ENCODE measurements at places on chromosomes 12 and 14.

- no peak for DNase-seq
Observed at GRCh38 chr12:40107803-40108620, 2.1 kb upstream of the SLC2A13 start.

DNA sequence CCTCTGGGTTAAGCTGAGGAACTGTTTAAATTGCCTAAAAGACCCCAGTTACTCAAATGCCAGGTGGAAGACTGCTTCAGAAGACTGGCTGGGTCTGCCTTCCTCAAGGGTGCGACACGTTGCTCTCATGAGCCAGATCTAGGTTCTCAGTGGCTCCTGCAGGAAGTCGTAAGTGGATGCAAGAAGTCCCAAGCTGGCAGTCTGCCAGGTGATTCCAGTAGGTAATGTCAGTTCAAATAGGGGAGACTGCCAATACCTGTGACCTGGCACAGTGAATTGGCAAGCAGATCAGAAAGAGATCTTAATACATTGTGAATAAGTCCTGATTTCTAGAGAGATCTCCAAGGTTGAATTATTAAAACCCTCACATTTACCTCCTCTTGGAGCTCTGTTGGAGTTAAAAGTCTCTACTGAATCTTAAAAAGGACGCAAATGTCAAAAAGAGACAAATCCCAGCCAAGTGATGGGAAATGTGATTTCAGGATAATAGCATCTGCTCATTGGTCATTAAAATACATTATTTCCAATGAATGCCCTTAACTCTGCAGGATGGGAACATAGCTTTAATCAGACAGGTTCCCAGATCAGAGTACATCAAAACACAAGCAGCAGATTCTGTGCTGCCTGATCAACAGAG lies 98.8 kb upstream of the FRMD6 start:
- no peak for DNase-seq

- no peak for DNase-seq
Observed at GRCh38 chr12:28626504-28626903, 436.2 kb downstream of the CCDC91 start.

DNA sequence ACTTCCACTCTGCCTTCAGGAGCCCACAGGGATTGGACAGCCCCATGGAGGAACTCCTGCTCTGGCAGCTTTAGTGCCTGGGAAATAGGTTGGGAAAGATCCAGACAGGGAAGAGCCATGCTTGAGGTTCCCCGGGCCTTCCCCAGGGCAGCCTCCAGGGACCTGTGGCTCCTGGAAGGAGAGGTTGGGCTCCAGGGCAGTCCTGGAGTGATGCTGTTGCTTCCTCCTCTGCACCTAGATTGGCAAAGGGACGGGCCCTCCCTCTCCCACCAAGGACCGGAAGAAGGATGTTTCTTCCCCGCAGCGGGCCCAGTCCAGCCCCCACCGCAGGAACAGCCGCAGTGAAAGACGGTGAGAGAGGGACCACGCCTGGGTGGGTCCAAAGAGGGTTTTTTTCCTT lies 16.5 kb downstream of the VASH1 start:
- no peak for DNase-seq

DNA sequence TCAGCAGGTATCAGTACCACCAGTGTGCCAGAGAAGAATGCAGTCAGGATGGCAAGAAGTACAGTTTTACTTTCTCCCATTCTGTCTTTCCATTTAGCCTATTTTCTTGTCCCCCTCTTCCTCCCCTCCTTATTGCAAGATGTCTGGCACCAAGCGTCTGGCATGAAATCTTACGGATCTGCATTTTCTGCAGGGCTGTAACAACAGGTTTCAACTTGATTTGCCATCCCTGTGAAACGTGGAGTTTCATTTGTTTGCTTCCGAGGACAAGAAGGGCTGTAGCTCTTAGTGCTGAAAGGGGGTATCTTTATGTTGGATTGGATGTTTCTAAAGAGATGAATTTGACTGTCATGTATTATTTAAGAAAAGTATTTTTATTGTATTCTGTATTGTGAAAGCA lies 1110.6 kb downstream of the BCL11B start:
- no peak for DNase-seq

- no peak for DNase-seq
Observed at GRCh38 chr14:84750284-84750683, 779.7 kb upstream of the FLRT2 start.

DNA sequence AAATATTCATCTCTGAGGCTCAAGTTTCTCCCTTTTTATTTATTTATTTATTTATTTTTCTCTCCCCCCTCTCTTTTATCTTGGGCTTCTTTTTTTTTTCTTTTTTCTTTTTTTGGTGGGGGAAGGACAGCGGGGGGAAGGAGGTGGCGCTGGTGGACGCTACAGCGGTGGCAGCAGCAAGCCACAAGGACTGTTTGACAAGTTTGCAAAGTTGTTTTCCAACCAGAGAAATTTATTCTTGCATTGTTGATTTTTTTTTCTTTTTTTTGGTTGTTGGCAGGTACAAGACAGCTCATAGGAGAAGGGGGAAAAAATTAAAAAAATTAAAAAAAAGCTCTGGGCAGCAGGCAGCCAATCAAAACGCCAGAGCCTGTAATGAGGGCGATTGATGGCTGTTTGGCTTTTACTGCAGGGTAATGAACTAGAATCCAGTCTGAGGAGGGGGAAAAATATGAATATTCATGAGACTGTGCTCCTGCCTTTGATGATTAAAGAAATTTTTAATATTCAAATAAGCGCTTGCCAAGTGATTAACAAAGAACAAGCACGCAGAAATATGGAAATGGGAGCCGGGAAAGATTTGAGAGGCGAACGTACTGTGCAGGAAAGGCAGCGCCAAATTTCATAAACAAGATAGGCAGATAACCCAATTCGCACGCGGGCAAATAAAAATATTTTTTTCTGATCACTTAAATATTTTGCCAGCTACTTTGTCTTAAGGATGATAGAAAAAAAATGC lies 36.2 kb downstream of the BCL11B start:
- DNase-seq: no peak

DNA sequence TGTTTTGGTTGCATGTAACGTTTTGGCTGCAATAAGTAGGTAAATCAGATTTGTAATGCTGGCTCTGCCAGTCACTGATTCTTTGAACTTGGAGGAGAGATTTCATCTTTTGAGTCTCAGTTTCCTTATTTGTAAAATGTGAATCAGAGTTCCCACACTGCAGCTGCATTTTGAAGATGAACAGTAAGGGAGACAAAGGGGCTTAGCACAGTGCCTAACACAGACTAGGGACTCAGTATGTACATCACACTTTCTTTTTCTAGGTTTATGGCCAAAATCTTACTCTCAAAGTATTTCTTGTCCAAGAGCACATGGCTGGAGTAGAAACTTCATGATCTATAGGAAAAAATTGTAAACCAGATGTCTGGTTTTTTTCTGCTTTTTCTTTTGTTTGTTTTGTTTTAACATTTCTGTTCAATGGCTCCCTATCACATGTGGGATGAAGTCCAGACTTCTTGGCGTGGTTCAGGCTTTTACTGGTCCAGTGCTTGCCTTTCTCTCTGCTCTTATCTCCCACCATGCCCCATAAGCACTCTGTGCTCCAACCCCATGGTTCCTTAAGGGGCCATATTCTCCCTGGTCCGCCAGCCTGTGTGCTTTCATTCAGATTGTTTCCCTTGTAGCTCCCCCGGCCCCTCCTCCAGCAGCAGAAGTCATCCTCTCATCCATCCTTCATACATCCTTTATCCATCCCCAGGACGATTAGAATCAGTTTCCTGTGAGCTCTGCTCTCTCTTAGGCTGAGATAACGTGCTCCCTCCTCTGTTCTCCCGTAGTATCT lies 58.0 kb downstream of the SYNE2 start:
- no peak for DNase-seq

DNA sequence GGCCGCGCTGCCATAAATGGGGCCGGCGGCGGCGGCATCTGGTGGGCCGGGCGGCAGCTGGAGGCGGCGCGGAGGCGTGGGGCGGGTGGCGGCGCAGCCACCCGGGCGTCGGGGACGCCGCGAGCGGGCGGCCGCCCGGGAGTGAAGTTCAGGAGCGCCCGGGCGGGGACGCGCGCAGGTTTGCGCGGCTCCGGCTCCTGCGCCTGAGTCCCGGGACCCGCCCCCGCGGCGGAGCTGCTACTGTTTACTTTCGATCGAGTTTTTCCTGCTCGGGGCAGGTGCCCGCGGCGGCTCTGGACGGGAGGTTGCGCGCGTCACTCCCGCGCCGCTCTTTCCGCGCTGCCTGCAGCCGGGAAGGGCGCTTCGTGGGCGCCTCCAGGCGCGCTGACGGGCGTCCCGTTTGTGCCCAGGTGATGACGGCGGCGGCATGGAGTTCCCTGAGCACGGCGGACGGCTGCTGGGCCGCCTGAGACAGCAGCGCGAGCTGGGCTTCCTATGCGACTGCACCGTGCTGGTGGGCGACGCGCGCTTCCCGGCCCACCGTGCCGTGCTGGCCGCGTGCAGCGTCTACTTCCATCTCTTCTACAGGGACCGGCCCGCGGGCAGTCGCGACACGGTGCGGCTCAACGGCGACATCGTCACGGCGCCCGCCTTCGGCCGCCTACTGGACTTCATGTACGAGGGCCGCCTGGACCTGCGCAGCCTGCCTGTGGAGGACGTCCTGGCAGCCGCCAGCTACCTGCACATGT lies at the start of gene ZBTB42:
Gene ZBTB42, plus strand, starts transcription at position 331 of the 749 bp plus-strand sequence. Its CDS starts 97 bp downstream, at position 428.
- DNase-seq: no peak

DNA sequence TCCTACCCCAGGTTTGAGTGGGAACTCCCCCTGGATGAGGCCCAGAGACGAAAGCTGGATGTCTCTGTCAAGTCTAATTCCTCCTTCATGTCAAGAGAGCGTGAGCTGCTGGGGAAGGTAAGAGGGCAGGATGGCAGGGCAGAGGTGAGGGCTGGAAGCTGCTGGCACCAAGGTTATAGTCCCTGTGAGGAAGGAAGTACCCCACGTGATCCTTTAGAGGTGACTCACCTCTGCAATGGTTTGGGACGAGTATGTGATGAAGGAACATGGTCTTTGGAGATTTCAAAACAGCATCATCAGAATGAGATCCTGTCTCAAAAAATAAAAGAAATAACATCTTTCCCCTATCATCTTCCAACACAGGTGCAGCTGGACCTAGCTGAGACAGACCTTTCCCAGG lies 9.2 kb upstream of the MYL6B start:
- DNase-seq: no peak

GRCh38 chr14:55277972-55278740 lies 6.9 kb downstream of the FBXO34 start:
- DNase-seq: peak; percentile 87

GRCh38 chr12:4775936-4776335 lies 55.7 kb downstream of the GALNT8 start:
- no peak for DNase-seq

DNA sequence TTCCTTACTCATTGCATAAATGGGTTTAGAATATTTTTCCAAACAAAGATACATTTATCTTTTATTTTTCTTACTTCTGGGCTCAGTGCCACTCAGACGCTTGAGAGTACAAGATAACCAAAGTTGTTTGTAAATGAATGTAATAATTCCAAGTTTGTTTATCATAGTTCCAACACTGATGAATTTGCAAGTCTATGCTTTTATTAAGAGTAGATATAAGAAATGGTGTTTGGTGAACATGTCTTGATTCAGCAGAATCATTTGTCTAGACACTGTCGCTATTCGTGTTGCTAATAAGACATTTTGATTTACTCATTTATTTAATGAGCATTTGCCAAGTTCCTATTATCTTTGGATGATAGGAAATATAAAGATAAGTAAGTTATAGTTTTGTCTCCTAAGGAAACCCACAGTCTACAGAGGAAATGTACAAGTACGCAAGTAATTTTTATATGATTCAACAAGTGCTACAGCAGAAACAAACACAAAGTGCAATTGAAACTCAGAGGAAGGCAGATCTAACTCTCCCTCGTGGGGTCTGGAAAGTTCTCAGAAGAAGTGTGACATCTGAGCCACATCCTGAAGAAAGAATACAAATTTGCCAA lies 132.8 kb upstream of the FSCB start:
- no peak for DNase-seq

DNA sequence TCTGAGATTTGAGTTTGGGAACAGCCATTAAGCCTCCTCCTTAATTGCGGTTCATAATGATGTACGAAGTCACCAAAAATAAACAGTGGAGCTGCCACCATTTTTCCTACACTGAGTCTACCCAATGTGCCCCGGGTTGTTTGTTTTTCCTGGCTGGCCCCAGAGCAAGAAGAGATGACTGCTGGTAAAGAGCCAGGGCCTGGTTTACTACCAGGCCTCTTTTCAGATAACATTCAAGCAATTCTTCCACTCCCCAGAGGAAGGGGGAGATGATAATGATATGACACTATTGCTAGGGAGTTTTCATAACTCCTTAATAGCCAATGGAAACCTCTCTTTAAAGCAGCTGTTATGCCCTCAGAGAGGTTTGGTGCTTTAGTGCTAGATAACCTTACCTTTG lies 42.3 kb downstream of the BRAP start:
- no peak for DNase-seq

GRCh38 chr14:75198291-75198933 lies 22.0 kb upstream of the TMED10 start:
- peak; percentile 39 for DNase-seq

DNA sequence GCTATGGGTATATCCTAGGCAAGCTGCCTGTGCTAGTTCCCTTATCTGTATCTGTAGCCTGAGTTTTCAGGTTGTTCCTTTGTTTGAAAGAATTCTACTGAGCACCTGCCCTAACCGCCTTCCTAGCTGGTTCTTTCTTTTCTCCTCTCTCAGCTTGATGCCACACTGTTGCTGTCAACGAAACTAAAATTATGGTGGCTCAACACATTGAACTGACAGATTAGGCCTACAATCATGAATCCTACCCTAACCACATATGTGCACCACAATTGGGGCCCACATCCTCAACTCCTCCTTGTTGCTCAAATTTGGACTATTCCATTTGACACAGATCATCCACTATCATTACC lies 36.2 kb upstream of the RESF1 start:
- DNase-seq: no peak

- peak; percentile 48 for DNase-seq
Observed at GRCh38 chr14:90903101-90903500, 86.9 kb upstream of the TTC7B start.

DNA sequence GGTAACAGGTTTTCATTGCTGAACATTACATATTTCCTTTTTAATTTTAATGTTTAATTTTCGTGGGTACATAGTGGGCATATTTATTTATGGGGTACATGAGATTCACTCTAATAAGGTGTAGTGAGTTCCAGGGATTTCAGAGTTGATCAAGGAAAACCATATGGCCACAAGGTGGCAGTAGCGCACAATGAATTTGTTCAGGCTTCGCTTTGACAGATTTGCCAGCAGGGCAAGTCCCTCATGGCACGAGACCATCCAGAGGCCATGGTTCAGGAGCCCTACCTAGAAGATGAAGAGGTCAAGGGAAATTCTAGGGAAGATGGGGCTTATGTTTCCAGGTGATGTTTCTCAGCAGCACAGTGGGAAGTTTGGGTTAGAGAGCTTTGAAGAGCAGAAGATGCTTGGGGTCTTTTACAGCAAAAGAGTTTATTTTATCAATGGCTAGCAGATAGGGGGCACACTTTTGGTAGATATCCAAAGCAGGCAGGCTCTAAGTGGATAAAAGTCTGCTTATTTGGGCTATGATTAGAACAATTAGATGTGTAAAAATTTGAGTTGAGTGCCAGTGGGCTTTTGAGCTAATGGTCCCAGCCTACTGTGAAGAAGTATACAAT lies 1004.4 kb downstream of the AACS start:
- DNase-seq: peak; percentile 34

- no peak for DNase-seq
Observed at GRCh38 chr12:104579718-104580495, 123.2 kb downstream of the CHST11 start.

Data from MV-4-11 (cell line).